ENCODE measurements at places on chromosomes 3 and 15.

DNA sequence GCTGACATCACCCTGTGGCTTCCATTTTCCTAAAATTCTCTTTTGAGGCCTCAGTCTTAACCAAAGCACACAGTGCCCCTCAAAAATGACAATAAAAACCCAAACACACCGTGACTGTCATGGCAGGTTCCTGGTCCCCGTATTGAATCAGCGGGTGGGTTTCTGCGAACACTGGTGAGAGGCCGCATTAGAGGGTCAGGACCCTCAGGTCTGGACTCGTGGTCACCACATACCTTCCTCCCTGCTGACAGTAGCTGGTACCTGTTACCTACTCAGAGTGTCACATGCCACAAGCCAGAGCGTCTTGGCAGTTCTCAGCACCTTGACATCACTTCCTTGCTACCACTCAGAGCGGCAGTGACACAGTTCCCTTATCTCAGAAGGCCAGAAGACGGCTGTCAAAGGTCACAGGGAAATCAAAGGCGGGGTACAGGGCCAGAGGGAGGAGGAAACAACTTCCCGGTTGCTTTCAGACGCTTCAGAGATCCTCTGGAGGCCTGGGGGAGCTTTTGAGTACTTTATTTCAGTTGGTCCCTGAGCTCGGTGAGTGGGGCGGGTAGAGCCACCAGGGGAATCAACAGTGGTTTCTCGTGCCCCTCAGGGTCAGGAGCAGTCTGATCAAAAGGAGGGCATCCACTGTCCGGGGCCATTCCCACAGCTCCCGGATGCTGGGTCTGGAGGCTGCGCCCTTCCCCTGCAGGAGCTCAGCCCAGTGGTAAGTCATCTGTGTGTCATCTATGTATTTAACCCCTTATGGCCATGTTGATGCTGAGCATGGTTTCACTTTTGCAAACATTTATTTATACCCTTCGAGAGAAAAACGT lies at the start of the genes CCR5AS and CCRL2:
TSS of gene CCR5AS (minus strand) at position 279 of the 824 bp plus-strand sequence.
TSS of gene CCRL2 (plus strand) at position 472 of the 824 bp plus-strand sequence. CDS start 821 bp downstream, outside the sequence.
- DNase-seq, result peak; percentile 96

DNA sequence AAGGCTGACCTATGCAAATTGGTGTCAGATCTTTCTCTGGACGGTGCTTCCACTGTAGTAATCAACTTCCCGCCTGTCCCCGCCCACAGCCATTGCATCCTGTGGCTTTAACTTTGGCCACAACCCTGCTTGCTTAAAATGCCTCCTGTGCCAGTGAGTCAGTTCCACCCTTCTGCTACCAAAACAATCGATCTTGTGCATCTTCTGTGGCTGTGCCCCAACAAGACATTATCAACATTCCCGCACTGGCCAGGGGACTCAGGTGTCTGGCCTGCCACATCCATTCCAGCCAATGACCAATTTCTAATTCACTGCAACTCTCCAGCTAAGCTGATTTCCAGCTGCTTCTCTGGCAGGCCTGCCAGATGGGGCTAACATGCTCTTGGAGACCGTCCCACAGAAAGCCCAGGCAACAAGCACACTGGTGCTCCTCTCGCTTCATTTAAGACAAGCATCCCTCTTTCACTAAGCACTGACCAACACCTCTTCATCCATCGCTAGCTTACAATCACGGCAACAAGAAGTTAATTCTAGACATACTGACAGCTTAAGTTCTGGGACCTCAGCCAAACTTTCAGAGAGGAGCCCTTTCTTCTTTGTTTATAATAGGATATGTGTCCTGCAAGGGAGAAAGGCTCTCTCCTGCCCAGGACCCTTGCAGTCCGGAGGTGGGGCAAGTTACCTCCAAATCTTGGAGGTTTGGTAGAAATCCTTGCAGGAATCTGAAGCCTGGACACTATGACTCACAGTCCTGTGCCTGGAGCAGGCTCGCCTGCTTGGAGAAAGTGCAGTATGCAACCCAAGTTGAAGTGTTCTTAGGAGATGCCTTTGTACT lies 6.7 kb downstream of the CA12 start:
- peak; percentile 94 for DNase-seq

DNA sequence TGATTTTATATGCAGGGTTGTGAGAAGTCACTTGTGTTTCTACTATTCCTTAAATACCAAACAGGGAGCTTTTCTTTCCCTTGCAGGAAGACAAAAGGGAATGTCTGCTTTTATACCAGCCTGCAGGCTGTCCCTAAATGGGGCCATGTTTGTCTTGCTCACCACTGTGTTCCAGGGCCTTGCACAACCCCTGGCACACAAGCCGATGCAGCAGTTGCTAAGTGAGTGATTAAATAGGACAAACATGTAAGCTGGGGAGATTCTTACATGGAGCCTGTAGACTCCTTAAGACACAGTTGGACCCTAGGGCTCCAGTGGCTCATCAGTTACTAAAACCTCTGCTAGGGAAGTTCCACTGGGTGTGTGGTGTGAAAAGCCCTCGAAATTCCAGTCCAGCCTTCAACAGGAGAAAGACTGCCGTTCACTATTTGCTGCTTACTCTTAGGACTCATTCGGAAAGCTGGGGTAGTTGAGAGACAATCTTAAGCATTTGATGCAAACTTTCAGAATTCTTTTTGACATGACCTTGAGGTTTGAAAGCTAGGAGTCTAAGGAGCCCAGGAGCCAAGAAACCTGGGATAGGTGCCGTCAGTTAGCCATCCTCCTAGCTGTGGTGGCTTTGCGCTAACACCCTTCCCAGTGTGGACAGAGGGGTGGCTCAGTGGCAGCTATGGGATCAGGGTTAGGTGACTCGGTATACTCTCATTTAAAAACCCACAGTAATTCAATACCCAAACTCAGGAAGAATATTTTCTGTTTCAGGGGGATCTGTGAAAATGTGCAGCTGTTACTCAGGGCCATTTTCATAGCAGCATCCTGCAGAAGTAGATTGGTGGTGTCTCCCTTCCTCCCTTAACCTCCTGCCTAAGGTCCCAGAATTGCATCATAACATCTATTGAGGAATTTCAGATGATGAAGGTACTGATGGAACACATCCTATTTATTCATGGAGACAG lies 39.1 kb downstream of the SYNM start:
- DNase-seq, result no peak

DNA sequence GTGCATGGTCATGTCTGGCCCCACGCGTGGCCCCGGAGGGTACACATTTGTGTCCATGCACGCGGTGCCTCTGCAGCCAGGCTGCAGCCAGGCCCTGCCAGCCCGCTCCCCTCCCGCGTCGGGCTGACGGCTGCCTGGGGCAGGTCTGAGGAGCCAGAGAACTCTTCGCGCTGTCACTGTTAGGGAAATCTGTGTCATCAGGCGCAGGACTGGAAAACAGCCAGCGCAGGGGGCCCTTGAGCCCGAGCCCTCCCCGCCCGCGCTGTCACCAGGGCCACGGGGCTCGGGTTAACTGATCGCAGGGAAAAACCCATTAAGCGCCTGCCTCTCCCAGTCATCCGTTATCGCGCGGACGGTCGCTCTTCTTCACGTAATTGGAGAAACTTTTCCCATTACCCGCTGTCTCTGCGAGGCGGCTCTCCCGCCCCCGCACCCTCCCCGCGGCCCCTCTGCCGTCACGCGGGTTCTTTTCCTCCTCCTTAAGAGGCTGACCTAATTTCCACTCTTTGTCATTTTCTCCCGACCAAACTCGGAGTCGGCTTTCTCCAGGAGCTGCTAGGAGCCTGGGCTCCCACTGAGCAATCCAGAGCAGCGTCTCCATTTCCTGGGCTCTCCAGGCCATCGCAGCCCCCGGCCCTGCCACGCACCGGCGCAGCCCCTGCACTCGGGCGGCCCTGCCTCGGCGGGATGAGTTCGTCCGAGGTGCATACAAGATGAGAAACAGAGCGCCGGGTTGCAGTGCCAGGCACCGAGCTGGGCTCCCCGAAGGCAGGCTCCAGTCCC lies 57.5 kb upstream of the PRR23E start:
- peak; percentile 49 for DNase-seq

- DNase-seq, result no peak
Measured at GRCh38 chr3:140276703-140277102, 341.7 kb downstream of the CLSTN2 start.

DNA sequence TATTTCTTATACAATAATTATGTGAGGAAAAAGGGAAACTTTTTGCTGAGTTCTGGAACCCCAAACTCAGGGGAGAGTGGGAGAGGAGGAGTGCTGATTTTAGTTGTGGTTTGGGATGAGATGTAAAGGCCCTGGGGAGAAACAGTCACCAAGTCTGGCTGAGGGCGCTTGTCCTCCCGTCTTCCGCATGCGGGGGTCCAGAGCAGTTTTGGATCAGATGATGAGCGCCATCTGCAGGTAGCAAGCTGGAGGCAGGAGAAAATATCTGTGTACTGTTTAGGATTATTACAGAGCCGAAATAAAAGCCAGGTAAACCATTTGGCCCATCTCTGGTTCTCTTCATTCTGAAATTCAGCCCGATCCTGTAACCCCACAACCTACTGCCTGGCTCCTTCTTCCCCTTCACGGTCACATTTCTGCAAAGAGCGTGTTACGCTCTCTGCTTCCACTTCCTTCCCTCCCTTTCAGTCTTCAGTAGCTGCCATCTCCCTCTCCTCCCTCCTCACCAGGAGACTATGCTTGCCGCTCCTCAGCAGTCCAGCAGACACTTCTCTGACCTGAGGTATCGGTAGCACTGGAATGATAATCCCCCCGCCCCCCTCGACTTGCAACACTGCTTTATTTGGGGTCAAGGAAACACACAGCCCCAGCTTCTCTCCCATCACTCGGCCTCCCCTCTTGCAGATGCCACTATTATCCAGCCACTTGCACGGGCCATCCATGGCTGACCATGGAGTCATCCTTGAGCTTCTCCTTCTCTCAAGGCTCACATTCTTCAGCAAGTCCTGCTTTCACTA lies 1.4 kb upstream of the PARP14 start:
- peak; percentile 77 for DNase-seq

- no peak for DNase-seq
Measured at GRCh38 chr15:58182460-58183163, 44.4 kb downstream of the AQP9 start.

- no peak for DNase-seq
Measured at GRCh38 chr3:180973543-180973942, 16.0 kb downstream of the DNAJC19 start.

DNA sequence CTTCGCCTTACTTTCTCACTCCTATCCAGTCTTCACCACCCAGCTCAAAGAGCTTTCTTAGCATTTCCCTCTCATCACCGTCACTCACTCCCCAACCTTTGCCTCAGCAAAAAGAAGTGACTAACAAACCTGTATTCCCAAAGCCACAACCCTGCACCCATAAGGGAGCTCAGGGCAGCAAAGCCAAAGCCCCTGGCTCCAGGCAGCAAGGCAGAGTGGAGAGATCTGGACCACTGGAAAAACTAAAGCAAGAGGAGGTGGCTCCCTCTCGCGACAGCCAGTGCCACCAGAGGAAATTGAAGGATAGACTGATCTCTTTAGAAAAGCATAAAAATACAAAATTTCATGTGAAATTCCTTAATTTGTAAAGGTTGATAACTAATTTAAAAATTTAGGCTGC lies 25.1 kb upstream of the CDCP1 start:
- DNase-seq, result no peak

- DNase-seq, result no peak
Measured at GRCh38 chr15:101492766-101493692, 3.5 kb upstream of the PCSK6 start.

GRCh38 chr3:113234028-113234427 lies 22.7 kb downstream of the BOC start:
- DNase-seq, result no peak

DNA sequence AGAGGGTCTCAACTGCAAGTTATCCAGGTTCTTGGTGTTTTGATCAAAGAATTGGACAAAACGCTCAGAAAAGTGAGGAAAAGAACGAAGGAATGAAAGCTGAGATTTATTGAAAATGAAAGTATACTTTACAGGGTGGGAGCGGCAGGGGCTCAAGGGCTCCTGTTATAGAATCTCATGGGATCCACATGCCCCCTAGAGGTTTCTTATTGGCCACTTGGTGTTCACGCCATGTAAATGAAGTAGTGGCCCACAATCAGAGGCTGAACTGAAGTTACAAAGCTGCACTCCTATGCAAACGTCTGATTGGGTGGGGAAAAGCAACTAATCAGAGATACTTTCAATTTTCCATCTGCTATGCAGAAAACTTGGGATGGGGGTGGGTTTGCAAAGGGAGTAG lies 216.7 kb downstream of the PTPRG start:
- DNase-seq, result no peak

DNA sequence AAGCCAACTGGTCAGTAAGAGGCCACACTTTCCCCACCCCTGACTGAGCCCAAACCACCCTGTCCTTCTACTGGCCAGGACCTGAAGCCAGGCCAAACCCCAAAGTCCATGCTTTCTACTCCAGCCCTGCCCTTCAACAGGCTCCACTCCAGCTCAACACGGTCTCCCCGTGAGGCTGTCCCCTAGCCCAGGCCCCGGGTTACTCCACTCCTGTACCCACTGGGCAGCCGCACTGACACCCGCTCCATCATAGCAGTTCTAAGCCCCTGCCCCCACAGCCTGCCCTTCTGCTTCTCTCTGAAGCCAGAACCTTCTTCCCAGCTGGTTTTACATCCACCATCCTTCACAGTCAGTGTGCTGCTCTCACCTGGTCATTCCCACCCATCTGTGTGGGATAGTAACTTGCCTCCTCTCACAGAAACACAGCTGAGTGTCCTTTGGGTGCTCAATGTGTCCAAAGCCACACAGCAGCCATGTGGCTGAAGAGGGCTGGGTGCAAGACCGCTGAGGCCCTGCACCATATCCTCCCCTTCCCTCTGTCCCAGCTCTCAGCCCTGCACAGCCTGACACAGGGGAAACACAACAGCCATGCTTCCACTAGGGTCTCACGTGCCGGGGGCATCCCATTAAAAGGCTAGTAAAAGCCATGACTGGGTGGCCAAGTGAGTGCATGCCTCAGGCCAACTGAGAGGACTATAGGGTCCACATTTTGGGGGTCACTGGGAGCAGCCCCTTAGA lies 38.1 kb downstream of the TLE3 start:
- no peak for DNase-seq

DNA sequence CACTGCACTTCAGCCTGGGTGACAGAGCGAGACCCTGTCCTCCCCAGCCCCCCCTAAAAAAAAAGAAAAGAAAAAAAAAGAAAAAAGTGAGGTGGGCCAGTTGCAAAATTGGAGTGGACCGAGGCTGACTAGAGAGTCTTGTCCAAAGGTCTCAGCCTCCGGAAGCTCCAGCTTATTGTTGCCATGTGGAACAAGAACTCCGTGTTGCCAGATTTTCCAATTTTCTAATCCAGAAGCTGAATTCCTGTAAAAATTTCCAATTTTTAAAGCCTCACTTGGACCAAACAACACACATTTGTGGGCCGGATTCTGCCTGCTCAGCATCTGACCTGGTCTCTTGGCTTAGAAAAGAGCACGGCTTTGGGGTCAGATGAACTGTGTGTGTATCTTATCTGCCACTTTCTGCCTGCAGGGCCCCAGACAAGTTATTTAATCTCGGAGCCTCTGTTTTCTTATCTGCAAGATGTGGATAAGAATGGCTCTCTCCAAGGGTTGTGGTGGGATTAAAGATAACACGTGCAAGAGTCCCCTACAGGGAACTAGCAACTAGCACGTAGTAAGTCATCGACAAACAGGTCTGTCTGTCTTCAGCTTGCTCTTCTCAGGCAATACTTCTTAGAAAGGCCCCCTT lies 73.7 kb upstream of the TLE3 start:
- DNase-seq, result no peak

Measured in inflammatory macrophage treated with lipopolysaccharide for 4 hours (primary cell).